OCI-LY7 (cell line): ENCODE measurements at places on chromosomes 3 and 15. TPM values are rescaled to one million over a fixed set of nuclear protein-coding genes. Genes with fewer than 3 reads are reported as not detected.

- DNase-seq = no peak
Observed at GRCh38 chr3:120550546-120550945, 45.6 kb upstream of the NDUFB4 start.

ZNF639 gene
- total RNA-seq = 59.3 and 63.5 TPM in 2 replicates

DNA sequence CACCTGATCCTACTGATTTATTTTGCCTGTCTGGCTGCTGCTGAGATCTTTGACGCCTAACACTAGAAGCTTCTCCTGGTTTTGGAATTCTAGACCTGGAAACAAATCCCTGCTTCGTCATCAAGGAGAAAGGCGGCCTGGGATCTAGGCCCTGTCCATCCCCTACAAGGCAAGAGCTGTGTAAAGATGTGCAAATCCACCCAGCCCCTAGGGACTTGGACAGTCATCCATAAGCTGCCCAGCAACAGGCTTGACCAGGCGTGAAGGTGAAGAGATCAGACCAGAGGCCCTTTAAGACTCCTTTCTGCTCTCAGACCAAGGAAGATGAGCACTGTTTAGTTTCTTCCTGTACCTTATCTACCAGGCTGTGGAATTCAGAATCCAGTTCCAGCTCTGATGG, 32.2 kb downstream of the SLC41A3 start:
- DNase-seq = no peak

- DNase-seq = no peak
Observed at GRCh38 chr3:72169561-72170472, 384.9 kb upstream of the PROK2 start.

SEMA5B gene
- total RNA-seq = 1.2 and 2.3 TPM in 2 replicates

GRCh38 chr3:41448396-41448795, 249.1 kb downstream of the CTNNB1 start:
- DNase-seq = no peak
